ENCODE measurements at places on chromosomes 5 and 9.

- DNase-seq, result no peak
Measured at GRCh38 chr5:135822286-135822685, 12.2 kb upstream of the SLC25A48 start.

GRCh38 chr5:55593115-55593472, 58.3 kb upstream of the PLPP1 start:
- DNase-seq, result no peak

DNA sequence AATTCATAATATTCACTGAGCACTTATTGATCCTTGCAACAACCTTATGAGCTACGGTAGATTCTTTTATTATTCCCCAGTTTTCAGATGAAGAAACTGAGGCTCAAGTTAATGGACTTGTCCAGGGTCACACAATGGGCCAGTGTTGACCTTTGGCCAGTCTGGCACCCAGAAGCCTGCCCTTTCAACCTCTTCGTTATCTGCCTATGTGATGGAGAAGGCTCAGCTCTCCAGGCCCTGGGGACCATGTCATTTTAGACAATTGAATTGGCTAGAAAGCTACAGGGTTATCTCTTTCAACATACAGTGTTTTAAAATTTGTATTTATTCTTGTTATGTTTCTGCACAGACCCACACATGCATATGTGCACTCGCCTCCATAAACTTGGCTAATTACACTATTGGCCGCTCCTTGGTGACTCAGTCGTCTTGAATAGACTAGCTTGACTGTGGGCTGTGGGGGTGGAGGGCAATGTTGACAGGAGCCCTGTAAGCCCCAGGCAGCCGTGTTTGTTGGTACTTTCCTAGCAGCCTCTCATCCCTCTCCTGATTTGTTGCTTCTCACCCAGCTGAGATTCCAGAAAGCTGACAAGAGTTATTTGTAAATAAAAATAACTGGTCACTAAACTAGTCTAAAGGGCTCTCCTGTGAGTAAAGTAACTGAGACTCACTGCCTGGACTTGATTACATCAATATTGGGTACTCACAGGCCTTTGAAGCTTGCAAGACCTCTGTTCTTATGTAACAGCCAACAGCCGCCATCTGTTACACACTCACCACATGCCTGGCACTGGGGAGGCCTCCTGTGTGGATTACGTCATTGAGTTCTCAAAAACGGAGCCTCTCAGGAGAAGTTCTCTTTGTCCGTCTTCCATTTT, 8.5 kb upstream of the ANGPTL2 start:
- DNase-seq, result peak; percentile 90

- peak; percentile 37 for DNase-seq
Measured at GRCh38 chr5:141412854-141413539, at the start of gene PCDHGA10. Gene PCDHGA10, plus strand, starts transcription at chr5:141412987. Its CDS starts 189 bp downstream, at chr5:141413176.

DNA sequence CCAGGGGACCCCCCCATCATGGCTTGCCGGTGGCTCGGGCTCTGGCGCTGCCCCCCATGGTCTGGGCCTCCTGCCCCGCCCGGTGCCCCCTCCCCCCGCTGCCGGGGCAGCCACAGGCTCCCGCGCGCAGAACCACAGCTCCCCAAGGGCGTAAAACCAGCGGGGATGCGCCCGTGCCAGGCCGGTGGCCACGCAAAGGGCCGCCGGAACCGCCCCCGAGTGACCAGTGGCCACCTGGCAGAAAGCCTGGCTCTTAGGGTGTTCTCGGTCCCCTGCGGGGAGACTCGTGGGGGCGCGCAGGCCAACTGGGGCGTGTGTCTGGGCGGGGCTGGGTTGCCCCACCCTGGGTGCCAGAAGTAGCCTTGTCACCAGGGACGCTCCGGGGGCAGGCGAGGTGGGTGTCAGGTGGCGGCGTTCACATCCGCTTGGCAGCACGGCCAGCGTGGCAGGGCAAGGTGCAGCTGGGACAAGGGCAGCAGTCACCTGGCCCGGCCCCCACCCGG, 515 bp upstream of the AGPAT2 start:
- DNase-seq, result no peak

GRCh38 chr5:140631831-140632365, 1.1 kb downstream of the CD14 start:
- DNase-seq, result no peak

DNA sequence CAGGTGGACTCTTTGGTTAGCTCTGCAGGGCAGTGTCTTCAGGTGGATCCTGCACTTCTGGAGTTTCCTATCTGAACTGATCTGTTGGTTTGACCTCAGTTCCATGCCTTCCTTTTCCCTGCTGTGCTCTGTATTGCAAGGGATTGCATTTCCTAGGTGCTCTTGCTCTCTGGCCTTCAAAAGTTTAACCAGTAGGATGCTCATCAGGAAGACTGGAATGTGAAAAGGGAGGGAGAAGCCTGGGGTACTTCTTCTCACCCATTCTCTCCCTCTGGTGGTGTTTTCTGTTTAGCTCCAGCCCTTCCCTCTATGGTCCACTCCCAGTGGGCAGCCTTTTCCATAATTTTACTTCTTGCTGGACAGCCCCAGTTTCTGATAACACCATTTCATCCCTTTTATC, 78.5 kb downstream of the ZNF618 start:
- DNase-seq, result no peak

DNA sequence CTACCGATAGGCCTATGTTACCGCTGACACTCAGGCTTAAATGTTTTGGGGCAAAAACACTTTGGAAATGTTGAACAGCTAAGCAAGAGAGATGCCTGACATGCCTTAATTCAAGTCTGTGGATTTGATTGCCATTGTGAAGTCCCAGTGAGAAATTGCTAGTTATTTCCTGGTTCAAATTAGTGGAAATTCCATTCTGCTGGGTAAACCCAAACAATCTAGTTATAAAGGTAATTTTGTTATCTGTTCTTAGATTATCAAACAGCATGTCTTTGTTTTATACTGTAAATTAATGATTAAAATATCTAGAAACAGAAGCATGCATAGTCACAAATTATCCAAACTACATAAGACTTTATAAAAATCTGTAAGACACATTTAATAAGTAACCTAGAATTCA, 96.6 kb downstream of the PJA2 start:
- no peak for DNase-seq

GRCh38 chr5:125052584-125052983, 306.1 kb upstream of the ZNF608 start:
- no peak for DNase-seq

- no peak for DNase-seq
Measured at GRCh38 chr5:14035859-14036503, 91.5 kb upstream of the DNAH5 start.

DNA sequence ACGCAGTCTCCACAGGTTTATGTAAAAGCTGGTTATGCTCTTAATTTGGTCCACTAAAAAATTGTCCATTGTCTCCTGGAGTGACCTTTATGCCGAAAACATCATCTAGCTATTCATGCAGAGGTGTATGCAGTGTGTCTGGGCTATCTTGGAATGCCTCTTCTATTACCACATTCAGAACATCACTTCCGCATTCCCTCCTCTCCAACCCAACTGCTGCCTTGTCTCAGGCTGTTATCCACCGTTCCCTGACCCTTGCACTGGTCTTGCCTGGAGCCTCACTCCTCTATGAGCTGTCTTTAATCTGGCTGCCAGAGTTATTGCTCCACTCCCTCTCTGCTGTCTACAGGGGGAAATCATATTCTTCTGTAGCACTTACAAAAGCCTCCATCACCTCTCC, 214.1 kb upstream of the ANKRD55 start:
- no peak for DNase-seq

DNA sequence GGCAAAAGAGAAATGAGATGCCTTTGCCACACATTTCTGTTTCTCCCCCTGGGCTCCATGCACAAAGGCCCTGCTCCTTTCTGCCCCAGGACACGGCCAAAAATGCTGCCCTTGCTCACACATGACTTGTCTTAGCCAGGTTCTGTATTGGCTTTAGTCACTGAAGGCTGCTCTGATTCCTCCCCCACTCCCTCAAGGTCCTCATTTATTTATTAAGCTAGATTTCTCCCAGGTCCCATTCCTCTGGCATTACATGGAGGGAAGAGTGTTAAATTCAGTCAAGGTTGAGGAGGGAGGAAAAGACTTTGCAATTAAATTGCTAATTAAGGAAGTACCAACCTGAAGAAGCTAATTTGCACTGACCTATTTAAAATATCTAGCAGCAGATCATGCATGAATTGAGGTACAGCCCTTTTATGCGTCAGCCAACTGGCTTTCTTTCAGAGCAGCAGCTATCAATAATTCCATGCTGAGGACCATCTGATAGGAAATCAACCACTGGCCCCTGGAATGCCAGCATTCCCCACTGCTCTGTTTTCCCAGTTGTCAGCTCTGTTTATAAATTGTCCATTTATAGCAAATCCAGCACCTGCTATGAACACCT, 81.2 kb upstream of the MAP3K1 start:
- DNase-seq, result no peak

- DNase-seq, result no peak
Measured at GRCh38 chr9:137446851-137447471, 5.8 kb upstream of the ENTPD8 start.

DNA sequence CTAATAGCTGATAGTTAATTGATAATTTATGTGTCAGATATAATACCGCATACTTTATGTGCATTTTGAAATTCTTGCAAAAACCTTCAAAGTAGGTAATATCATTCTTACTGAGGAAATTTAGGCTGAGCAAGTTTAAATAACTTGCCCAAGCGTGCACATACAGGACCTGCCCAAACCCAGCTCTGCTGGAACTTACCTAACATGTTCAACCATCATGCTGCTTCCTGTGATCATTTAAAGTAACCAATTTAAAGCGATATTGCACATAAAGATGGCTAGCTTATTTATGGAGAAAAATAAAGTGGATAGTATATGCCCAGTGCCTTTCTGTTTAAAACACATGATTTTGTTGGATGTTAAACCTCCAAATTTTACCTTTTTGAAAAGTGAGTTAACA, 4.3 kb downstream of the FAM174A start:
- DNase-seq, result no peak

All from AML-193 (cell line).